IMR-90 (cell line): ENCODE measurements at places on chromosomes 13 and 19. TPM values are rescaled to one million over a fixed set of nuclear protein-coding genes. Genes with fewer than 3 reads are reported as not detected.

DNA sequence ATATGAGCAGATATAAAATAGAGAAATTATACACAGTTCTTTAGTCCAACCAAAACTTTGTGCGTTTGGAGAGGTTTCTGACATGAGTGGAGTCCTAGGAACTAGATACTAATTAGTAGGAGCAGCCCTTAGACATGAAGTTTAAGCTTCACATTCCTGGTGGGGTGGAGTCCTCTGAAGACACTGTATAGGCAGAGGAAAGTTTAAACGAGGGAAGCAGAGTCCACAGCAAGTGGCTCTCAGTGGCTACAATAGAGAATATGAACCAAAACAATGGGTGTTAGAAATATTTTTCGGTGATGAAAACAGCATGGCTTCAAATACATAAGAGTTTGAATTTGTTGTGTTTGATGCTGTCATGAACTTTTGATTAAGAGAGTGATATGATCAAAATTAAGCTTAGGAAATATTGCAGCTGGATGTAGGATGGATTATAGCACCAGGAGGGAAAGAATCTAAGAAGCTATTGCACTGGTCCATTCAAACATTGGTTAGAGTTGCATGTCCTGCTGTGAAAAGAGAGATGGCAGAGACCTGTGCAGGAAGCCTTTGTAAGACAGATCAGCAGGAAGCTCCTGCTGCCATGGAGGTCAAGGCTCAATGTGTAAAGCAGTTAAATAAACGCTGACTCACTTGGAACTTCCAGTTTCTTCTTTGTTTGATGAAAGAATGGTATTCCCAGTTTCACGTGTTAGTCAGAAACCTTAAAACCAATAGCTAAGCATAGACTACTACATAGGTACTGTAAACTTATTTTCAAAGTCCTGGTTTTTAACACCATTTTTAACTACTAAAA lies 175.2 kb downstream of the TDRD3 start:
- DNase-seq = peak; percentile 85
- H3K36me3 ChIP-seq = no peaks in the 10 kb centered on the region
- H3K4me3 ChIP-seq = no peak overlapping the region
- no peaks in the 10 kb centered on the region for H3K27me3 ChIP-seq
- peaks cover 3% of the 10 kb centered on the region; the same call in 1 of the 2 replicates for H3K4me1 ChIP-seq

DNA sequence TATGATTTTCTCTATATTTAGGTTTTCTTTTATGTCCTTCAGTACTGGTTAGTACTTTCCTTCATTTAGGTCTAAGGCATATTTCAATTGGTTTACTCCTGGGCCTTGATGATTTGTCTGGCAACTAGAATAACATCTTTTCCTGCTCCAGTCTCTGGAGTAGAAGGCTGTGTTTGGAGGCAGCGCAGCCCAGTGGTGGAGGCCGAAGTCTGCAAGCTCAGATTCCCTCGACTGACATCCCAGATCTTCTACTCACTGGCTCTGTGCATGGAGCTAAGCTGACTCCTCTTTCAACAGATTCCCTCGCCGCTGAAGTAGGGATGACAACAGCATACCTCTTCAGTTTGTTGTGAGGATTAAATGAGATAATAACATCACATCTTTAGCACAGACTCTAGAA lies 141.0 kb downstream of the RAP2A start:
- H3K27me3 ChIP-seq = peaks cover 2% of the 10 kb centered on the region; the same call in 1 of the 2 replicates
- H3K36me3 ChIP-seq = no peaks in the 10 kb centered on the region
- DNase-seq = peak; percentile 52
- no peak overlapping the region for H3K4me3 ChIP-seq
- H3K27ac ChIP-seq = no peak overlapping the region
- peaks cover 2% of the 10 kb centered on the region; the same call in 1 of the 2 replicates for H3K4me1 ChIP-seq

The F2RL3 gene
- polyA plus RNA-seq = 0.03 TPM in 1 of 2 replicates, not detected in the other

DNA sequence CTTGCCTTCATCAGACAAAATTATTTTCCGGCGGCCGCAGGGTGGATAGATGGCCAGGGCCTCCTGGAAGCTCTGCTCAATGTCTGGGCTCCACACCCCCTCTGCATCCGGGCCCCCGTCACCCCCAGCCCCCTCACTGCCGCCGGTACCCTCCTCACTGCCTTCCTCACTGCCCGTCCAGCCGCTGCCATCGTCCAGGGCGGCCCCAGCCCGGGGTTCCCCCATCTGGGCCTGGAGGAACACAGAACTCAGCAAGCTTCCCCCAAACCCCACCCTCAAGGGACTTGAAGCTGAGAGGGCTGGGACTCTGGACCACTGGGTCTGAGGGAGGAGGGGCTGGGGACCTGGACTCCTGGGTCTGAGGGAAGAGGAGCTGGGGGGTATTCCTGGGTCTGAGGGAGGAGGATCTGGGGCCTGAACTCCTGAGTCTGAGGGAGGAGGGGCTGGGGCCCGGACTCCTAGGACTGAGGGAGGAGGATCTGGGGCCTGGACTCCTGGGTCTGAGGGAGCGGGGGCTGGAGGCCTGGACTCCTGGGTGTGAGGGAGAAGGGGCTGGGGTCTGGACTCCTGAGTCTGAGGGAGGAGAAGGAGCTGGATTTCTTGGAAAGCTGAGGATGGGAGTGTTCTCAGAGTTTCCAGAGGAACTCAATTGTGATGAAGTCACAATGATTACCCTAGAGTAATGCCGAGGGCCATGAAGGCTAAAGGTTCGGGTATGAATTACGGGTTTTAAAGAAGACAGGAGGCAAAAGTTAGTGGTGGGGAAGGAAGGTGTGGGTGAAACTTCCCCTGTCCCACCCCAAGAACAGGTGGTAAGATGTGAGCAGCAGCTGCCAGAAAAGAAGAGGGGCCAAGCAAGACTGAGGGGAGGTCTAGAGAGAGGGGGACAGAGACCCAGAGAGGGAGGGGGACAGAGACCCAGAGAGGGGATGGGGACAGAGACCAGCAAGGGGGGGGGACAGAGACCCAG lies 2.1 kb downstream of the TEAD2 start:
- peaks cover 4% of the 10 kb centered on the region; the same call in 1 of the 2 replicates for H3K4me1 ChIP-seq
- peaks cover 37% of the 10 kb centered on the region for H3K36me3 ChIP-seq
- no peak for DNase-seq
- H3K27me3 ChIP-seq = no peaks in the 10 kb centered on the region
- no peak overlapping the region; the same call in 1 of the 2 replicates for H3K4me3 ChIP-seq
- peak overlapping the region; percentile 99; the same call in 1 of the 2 replicates for H3K27ac ChIP-seq

DNA sequence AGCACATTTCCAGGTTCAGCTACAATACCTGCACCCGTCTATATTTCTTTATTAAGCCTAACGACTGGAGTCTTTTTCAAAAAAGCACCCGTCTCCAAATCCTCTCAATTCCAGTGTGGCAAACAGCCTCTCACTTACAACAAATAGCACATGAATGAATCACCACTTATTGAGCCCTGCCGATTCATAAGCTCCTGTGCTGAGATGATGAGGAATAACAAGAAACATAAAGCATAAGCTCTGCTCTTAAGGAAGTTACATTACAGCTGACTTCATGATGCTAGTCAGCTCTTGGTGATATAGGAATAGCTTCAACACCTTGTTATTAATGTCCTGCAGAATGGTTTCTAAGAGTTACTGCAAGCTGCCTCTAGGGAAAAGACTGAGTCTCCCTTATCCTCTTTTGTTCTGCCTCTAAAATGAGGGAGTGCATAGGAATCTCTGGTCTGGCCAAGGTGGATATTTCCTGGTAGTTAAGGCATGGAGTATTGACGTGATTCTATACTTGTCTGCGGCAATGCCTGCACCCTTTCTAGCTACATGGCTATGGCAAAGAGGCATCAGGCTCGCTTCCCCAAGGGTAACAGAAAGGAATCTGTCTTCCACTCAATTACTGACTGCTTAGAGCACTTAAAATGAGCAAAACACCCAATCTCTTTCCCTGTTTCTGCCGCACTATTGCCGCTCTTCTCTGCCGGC lies 195.7 kb downstream of the KLF12 start:
- no peaks in the 10 kb centered on the region for H3K27me3 ChIP-seq
- H3K4me3 ChIP-seq = no peak overlapping the region
- H3K4me1 ChIP-seq = peaks cover 20% of the 10 kb centered on the region
- H3K27ac ChIP-seq = peak overlapping the region; percentile 16; the same call in 1 of the 2 replicates
